ENCODE measurements at places on chromosomes 3 and 15.

DNA sequence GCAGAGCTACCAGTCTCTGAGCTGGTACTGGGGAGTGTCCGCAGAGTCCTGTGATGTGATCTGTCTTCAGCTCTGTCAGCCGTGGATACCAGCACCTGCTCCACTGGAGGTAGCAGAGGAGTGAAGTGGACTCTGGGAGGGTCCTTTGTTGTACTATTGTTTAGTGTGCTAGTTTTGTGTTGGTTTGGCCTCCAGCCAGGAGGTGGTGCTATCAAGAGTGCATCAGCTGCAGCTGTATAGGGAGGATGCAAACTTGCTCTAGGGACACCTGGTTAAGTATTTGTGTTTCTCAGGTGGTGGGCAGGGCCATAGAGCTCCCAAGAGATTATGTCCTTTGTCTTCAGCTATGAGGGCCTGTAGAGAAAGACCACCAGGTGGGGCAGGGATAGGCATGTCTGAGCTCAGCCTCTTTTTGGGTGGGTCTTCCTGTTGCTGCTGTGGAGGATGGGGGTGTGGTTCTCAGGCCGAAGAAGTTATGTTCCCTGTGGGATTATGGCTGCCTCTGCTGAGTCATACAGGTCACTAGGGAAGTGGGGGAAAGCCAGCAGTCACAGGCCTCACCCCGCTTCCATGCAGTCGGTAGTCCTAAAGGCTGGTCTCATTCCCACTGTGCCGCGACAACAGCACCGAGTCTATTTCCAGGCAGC lies 443.2 kb upstream of the TBL1XR1 start:
- DNase-seq = no peak

DNA sequence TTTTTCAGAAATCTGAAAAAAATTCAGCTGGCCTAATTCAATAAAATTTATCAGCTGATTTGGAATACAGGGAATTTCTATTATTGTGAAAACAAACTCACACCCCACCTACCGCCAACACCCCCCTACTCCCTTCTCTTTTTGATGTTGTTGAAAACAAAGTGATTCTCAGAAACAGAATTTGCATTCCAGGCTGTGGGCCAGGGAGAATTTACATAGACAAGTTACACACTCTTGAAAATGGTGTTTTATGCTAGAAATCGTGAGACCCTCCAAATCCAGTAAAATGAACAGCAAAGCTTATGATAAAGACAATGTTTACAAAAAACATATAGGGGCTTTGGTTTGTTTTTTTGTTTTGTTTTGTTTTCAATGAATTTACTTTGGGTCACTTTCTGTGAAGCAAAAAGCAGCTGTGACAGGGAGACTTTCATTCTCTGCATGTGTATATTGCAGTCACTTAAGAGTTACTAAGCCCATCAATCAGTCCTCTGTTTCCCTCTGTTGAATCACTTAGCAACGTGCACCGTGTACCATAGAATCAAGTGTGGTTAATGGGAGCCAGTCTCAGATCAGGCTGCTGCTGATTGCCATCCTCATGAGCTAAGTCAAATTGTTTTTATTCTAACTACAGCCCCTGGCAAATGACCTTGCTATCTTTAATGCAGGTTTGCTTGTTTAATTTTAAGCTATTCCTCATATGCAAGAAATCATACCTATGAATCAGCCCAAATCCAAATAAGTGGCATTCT lies 159.8 kb downstream of the ALCAM start:
- peak; percentile 67 for DNase-seq

DNA sequence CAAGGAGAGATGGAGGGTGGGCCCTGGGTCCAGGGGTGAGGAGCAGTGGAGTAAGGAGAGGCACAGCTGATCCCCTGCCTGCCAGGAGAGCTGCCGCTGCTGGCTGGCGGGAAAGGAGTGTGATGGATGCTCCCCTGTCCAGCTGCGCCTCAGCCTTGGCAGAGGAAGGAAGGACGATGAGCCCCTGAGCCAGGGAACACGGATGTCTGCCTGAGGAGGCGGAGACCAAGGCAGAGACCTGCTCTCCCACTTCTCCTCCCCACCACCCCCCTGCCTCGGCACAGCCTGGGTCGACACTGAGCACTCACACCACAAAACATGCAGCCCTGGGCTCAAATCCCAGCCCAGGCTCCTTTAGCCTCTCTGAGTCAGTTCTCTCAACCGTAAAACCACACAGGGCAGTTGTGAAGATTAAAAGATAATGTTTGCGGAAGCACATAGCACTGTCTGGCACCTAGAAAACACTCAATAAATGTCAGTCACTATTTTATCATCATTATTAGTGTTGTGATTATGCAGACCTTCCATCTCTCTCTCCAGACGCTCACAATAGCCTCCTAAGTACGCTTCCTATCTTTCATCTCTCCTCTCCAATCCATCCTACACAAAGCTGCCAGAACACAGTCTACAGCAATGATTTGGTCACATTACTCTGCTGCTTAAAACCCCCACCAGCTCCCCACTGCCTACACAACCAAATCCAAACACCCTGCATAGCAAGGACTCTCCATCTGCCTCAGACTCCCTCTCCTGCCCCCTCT lies 52.2 kb downstream of the SEMA5B start:
- no peak for DNase-seq

GRCh38 chr3:78495301-78495700 lies 1272.5 kb downstream of the ROBO1 start:
- no peak for DNase-seq

- peak; percentile 82 for DNase-seq
These were observed at the start of gene IQSEC1 for GRCh38 chr3:13073326-13074005. Gene IQSEC1, minus strand, starts transcription at chr3:13073429. Its CDS starts 415 bp downstream, at chr3:13073014.

DNA sequence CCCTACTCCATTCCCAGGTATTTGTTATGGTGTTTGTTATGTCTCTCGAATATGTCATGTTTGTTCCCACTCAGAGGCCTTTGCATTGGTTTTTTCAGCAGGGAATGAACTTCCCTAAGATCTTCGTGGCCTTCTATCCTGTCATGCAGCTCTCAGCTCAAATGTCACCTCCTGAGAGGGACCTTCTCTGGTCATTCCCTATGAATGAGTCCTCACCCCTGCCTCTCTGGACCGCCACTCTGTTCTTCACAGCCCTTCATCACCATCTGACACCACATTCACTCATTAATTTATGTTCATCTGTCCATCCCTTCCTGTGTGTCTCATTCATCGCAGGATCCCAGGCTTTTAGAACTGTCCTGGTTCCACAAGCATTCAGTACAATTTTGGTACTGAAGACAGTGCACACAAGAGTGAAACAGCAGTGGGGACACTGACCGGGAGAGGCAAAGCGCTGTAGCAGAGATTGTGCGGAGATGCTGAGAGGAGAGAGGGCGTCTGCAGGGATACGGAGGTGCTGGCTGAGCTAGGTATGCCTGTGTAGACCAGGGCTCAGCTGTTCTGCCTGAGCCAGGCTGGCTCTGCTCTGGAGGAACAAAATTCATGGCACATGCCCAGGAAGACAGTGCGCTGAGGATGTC lies 132.3 kb downstream of the CHCHD6 start:
- DNase-seq = no peak

DNA sequence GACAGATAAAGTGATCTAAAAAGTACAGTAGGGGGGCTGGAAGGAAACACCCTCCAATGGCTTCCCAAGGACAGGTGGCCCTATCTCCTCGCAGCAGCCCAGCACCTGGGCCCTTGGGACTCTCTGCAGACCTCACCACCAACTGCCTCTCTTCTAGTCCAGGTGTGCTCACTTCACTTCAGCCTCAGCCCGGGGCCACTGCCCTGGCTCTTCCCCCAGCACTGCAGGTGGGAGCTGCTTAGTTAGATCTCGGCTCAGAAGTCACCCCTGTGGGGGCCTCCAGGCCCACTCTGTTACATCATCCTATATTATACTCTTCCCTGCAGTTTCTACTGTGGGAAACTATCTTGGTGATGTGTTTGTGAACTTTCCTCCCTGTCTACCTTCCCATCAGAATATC lies 2.0 kb downstream of the KLF15 start:
- DNase-seq = no peak

DNA sequence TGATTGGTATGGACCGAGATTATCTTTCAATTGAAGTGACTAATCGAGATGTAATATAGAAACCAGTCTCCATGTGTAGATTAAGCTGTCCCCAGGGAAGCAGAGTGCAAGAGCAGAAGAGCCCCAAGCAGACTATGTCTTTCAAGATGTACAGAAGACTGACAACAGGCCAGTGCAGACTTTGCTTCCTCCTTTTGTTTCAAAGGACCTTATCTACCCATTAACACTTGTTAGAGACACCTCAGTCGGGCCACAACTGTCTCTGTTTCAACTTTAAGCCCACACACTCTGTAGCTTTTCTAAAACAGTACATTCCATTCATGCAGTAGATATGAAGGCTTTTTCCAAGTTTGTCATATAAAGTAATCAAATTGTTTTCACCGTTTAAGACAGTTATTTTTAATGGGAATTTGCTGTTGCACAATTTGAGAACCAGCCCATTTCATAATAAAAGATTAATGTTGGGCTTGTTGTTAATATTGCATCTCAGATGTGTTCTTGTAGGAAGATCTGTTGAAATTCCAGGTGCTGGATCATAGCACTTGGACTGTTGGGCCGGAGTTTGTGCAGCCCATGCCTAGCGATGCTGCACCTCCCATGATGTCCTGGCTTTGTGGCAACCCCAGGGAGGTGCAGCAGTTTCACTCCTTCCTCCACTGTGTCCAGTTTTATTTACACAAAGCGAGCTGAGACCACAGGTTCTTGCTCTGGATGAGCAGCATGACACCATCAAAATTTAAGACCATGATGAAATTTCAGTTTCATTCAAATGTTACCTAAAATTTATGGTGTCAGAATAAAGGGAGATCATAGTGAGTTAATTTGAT lies 12.4 kb downstream of the GORASP1 start:
- no peak for DNase-seq

GRCh38 chr15:31340592-31340991 lies 14.0 kb downstream of the KLF13 start:
- DNase-seq = no peak

- no peak for DNase-seq
These were observed 27.2 kb downstream of the TNFAIP8L3 start for GRCh38 chr15:51067510-51067909.

DNA sequence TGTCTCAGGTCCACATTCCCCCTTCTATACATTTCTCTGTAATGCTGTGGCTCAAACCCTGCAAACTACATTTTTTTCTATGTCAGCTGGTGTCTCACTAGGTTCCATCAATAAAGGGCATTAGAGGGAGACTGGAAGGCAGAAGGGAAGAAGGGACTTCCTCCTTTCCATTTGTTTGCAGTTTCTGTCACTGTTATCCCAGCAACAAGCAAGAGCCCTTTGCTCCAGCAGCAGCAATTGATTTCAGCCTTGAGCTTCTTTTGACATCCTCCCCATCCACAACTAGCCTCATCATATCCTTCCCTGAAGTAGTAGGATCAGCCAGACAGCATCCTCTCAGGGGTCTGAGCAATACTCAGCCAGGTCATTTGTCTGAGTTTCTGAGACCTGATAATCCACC lies 5.3 kb upstream of the NCK1 start:
- DNase-seq = no peak

DNA sequence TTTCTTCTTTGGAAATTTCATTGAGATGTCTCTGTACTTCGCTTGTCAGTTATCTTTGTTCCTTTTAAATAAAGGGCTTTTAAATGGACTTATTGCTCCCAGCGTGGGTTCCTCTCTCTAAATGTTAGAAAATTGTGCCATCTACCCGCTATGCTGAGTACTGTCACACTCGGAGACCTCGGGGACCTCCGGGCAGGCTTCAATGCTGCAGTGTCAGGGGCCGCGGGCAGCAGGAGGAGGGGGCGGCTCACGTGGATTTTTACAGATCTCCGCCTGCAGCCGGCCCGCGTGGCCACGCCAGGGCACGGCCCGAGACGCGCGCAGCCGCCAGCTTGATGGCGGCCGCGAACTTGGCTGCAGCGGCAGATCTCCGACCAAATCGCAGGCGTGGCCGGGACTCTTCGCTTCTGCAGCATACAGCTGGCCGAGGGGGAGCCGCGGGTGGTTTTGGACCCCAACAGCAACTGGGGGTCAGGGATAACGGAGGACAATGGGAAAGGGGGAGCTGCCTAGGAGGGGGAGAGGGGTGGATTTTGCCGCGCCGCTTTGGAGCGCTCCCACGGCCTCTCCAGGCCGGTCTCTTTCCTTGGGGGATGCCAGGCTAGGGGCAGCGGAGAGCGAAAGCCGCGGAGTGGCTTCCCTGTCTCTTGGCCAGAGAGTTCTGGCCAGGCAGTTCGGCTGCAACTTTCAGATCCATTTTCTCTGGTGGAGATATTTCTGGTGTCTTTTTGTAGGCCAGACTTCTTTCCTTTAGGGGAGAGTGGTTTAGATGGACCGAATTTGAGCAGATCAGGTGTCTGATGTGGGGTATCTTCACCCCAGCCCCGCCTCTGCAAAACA lies 15.3 kb downstream of the NR2F2 start:
- peak; percentile 86 for DNase-seq

DNA sequence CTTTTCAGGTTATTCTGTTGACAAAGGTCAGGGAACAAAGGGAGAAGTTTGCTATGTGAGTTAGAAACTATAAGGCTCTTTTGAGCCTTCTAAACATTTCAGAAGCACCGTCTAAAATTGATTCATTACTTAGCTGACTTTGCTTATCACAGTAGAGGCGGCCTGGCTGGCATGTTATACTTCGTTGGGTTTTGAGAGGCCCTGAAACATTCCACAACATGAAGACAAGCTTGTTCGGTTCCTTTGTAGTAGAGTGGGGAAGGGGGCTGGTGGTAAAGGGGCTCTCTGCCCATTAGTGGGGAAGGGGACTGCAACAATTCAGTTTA lies 23.6 kb downstream of the ZBTB38 start:
- DNase-seq = no peak

DNA sequence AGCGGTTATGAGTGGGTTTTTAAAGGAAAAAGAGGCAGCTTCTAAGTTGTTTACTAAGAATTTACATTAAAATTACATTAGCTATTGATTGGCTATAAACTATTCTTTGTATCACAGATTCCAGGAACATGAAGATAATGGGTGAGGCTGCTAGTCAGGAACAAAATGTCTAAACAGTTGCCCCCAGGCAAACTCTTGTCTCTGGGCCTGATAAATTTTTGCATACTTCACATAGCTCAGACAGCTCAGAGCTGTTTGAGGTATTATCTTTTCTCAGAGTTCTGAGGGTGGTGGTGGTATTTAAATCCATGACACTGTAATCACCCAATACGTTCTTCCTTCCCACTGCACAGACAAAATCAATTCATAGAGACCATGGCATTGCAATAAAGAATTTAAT lies 2.1 kb upstream of the HACD2 start:
- no peak for DNase-seq

DNA sequence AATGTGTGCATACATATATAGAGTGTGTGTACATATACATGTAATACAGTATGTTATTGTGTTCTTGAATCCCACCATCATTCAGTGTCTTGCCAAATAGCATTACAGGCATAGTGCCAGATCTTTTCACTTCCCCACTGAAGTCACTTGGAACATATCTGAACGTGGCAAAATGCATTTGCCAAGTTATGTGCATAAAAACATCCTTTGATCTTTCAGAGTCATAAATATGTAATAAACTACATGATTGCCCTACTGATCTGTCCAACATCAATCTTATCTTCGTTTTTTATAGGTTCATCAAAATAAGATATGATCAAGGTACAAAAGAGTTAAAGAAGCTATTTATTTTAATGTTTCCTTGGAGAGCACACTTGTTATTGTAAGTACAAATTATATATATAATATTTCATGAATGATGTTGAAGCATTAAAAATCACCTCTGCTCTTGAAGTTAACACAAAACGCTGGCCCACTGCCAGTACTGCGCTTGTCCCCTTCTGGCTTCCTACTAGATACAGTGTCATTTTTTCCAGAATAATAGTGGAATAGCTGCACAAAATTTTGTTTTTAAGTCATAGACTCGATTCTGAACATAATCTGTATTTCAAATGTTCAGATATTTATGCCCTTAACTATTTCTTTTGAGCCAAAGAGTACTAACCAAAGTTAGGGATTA lies 549.5 kb upstream of the ARRDC4 start:
- DNase-seq = no peak

Measured in midbrain (tissue), 1 donor.